ENCODE measurements at places on chromosomes 3 and 15.

- no peak for DNase-seq
Observed at GRCh38 chr3:131540821-131541220, 38.0 kb upstream of the MRPL3 start.

GRCh38 chr3:32443478-32443877 is 51.8 kb downstream of the CMTM7 start:
- DNase-seq: no peak

DNA sequence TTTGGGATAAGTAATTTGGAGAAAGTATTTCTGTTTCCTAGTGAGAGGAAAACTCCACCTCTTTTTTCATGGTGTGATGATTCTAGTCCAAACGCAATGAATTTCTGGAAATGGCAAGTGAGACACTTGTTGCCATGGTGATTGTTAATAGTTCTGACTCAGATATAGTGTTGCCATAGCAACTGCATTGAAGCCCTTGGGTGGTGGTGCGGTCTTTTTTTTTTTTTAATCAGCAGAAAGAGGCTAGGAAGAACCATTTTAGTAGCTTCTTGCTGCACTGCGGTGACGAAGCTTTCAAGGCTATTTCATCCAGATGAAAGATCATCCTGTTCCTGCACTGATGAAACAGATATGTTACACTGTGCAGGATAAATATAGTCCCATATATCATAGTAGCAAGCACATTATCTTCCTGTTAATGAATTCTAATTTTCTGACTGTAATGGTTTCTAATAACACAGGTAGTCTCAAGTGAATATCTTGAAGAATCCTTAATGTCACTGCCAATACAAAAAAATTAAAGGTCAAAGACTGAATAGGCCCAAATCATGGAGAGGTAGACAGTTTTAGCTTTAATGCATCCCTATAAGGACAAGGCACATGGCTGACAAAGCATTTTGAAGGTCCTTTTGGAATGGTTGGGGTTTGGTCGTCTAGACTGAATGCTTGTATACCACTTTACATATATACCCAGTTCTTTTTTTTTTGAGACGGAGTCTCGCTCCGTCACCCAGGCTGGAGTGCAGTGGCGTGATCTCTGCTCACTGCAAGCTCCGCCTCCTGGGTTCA is 125.1 kb upstream of the ZBTB20 start:
- peak; percentile 55 for DNase-seq

DNA sequence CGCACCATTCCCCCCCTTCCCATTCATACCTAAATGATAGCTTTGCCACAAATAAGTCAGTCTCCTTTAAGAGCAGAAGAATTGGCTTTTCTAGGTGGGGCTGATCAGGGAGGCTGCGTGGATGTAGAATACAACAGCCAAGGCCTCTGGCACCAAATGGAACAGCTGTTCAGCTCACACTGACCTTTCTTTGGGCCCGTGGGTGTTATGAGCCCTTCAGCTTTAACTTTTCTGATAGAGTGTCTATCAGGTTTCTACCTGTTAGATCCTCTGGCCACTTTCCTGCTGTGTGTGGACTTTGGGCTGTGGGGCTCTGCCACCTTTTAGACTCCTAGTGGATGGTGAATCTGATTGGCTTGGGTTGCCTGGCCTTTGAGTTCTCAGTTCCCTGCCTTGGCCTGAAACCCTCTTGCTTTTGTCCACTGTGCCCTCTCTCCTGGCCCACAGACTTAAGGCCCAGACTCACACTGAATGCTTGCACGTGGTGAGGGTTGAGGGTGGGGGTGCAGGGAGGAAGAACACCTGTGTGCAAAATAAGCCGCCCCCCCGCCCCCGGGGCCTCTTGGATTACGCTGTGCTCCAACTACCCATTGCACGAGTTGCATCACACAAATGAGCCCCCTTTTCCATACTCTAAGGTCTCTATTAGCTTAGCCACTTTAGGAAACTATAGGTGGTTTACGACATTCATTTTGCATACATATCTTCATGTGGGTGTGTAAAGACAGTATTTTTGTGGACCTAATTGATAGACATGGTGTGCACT is 1.3 kb upstream of the RFX7 start:
- DNase-seq: no peak

GRCh38 chr3:123871946-123872345 is 12.2 kb downstream of the MYLK start:
- DNase-seq: no peak

DNA sequence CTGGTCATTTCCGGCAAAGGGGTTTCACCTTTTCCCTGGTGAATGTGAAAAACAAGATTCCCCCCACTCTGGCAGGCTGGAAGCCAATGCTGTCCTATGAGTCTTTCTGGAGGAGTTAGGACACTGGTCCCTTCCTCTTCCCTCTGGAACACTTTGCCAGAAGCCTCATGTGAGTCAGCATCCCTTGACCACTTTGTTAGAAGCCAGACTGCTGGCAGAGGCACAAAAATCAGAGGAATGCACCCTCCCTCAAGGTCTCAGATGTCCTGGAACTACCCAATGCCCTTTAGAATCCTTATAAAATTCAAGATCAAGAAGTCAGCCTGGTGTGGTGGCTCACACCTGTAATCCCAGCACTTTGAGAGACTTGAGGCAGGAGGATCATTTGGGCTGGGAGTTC is 26.6 kb downstream of the ITGB5 start:
- peak; percentile 84 for DNase-seq

GRCh38 chr15:89138999-89139612 is 50.9 kb downstream of the ABHD2 start:
- DNase-seq: no peak

DNA sequence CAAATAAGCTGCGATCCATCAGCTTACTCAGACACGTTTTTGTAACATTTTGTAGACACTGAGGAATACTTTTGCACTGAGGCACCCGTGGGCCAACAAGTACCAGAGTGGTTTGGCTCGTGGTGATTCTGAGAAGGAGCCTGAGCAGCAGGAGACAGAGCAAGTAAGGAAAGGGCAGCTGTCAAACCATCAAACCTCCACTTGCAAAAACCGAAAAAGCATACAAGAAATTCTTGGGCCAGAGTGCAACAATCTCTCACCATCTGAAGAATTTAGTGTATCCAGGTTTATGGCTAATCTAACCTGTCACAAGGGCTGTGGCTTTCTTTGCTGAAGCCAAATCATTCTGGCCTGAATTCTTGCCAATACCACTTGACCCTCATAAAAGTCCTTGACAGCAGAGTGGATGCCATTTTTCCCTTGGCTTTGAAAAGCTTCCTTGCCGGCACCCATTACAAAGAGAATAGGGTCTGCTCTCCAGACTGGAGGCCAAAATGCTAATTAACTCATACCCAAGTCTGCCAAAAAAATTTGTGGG is 56.7 kb downstream of the MYO1E start:
- DNase-seq: no peak

DNA sequence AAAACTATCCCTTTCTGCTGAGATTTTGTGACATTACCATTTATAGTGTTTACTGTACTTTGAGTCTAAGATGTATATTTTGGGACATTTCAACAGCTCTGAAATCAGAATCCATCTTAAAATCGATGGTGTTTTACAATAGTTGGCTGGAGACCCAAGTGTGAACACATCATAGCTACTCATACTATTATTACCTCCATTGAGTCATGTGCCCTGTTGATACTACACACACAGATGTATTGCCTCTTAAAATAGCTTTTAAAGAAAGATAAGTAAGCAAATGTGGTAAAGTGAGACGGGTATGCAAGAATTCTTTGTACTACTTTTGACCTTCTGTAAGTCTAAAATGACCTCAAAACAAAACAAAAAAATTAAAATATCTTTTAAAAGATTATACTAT is 6.7 kb downstream of the LMOD3 start:
- DNase-seq: no peak

- no peak for DNase-seq
Observed at GRCh38 chr3:139642996-139643395, 34.8 kb downstream of the NMNAT3 start.

DNA sequence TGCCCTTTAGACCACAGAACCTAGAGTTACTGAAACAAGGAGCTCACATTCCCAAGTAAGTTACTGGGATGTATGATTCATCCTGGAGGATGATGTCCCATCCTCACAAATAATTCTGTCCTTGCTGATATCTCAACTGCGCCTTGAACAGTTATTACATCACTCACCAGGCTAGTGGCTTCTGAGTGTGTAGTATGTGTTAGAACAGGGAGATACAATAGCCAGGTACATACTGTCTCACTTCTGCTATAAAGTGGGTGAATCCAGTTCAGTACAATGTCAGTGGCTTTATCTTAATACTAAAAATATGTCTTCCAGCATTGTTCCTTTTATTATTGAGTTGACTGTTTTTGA is 483.2 kb upstream of the FRG2C start:
- DNase-seq: no peak

DNA sequence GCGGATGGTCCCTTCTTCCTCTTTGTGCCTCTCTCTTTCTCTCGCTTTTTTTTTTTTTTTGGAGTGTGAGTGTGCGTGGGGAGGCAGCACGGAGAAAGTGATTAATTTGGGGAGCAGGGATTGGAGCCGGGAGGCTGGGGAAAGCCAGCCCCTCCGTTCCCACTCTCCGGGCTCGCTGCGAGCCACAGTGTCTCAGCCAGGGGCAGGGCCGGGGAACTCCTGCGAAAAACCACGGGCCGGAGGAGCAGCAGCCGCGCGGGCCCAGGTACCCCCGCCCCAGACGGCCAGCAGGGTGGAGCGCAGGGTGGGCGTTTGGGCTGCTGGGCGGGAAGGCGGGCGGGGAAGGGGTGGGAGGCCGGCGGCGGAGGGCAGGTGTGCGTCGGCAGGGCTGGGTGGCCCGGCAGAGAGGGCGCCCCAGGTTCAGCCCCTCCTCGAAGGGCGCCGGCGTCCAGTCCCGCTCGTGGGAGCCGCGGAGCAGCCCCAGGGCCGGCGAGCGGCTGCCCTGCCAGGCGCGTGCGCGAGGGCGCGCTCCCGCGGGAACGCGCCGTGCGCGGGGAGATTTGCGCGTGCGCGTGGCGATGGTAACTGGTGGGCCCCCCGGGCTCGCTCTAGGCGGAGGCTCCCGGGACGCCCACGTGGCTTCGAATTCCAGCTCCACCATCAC is 1.4 kb downstream of the CHL1 start:
- DNase-seq: no peak

DNA sequence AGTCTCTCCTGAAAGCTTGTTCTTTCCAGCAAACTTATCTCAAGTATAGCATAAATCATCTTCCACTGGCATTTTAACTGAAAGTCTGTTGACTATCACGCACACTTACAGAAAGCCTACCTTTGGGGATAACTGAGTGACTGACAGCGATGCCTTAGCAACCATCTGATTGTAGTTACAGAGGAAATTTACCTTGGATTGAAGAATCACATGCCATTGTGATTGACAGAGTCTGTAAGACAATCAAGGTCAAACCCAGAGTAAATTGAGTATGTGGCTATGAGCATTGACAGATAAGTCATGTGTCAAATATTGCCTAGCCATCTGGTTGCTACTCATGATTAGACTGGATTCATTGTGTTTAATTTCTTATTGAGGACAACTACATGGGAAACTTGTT is 82.0 kb downstream of the CNTN4 start:
- no peak for DNase-seq

DNA sequence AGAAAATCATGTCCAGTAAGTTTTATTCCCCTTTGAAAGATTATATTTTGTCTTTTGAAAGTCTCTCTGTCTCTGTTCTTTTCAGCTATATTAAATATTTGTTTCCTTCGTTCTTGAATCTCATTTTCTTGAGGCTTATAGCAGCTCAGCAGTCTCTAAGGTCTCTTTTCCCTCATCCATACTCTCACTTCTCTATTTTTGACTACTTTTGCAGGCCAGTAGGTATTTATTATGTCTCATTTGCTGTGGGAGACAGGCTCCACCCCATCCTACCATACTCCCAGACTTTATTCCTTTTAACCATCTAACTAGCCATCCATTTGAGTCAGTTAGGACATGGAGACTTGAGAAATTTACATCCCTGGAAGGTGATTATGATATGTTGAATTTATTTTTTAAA is 71.0 kb downstream of the FILIP1L start:
- no peak for DNase-seq

GRCh38 chr3:170632780-170633179 is 46.9 kb upstream of the SLC7A14 start:
- peak; percentile 66 for DNase-seq

DNA sequence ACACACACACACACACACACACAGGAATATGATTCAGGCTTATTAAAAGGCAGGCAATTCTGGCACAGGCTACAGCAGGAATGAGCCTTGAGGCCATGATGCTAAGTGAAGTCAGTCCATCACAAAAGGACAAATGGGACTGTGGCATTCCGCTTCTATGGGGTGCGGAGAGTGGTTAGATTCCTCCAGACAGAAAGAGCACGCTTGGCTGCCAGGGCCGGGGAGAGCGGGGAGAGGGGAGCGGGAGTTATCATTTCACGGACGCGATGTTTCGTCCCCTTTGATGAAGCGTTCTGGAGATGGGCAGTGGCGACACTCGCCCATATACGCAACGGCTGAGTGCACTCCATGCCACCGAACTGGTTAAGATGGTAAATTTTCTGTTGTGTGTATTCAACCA is 58.5 kb upstream of the FAM174B start:
- DNase-seq: no peak

DNA sequence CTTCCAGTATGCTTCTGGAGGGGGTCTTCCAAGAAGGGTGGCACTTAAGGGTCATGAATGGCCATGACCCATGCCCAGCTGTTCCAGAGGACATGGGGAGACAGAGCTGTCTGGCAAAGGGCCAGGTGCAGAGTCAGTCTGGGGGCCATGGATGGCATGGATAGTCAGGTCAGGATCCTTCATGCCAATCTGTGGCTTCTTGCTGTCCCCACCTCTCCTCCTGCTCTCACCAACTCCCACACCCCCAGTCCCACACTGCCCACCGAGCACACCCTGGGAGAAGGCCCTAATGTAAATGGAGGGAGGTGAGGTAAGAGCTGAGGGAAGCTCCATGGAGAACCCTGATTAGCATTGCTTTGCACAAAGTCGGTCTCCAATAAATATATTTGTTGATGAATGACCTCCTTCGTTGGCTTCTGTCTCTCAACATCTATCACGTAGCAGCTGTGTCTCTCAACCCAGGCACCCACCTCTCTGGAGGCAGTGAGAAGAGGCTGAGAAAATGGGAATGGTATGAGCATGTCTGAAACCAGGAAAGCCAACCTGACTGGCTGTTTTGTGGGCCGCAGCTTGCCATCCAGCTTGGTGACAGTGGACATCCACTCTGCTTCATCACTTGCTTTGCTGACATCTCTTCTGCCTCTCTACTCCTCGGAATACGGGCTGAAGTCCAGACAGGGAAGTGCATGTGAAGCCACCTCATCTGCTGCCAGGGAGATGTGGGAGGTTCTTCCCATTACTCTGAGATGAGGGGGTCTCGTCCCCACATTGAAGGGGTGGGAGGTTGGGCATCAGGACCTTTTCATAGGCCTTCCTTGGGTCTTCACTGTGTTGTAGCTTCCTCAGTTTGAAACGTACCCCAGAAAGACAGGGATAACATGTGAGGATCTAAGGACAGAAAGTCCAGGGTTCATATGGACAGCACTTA is 37.7 kb upstream of the RAB6B start:
- no peak for DNase-seq

- DNase-seq: no peak
Observed at GRCh38 chr15:31274496-31275330, 51.9 kb upstream of the KLF13 start.

- no peak for DNase-seq
Observed at GRCh38 chr3:184361932-184362667, 590 bp downstream of the POLR2H start.
